ENCODE measurements at places on chromosomes 6 and 20.

GRCh38 chr6:97668716-97669115, 385.7 kb upstream of the MMS22L start:
- DNase-seq: no peak

GRCh38 chr6:163226181-163226835, 188.2 kb upstream of the QKI start:
- no peak for DNase-seq

GRCh38 chr6:133768656-133769295, 120.1 kb upstream of the TCF21 start:
- DNase-seq: no peak

DNA sequence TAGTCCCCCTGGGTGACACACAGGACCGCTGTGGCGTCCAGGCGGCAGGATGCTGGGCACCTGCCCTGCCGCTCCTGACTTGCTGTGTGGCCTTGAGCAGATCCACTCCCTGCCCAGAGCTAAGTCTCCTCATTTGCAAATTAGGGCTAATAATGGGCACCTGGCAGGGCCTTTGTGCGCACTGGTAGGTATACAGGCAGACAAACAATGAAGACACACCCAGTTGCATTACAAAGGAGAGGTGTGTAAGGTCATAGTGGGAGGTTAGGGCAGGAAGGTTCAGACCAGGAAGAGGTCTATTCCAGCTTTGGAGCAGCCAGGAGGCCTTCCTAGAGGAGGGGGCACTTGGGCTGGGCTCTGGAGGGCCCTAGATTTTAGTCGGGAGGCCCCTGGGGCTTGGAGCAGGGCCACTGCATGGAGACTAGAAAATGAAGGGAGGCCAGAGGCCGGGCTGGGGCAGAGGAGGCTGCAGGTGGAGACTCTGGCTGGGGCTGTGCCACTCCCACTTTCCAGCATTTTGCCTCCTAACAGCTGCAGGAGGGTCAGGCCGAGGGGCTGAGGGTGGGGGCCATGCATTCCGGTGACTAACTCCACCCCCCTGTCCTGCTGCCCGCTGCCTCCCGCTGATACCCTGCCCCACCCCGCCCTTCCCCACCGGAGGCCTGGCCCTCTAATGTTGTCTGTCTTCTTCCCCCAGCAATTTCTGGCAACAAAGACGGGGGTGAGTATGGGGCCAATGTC, 28.5 kb downstream of the MYH7B start:
- no peak for DNase-seq

GRCh38 chr6:112717856-112718255, 370.7 kb downstream of the RFPL4B start:
- DNase-seq: no peak

DNA sequence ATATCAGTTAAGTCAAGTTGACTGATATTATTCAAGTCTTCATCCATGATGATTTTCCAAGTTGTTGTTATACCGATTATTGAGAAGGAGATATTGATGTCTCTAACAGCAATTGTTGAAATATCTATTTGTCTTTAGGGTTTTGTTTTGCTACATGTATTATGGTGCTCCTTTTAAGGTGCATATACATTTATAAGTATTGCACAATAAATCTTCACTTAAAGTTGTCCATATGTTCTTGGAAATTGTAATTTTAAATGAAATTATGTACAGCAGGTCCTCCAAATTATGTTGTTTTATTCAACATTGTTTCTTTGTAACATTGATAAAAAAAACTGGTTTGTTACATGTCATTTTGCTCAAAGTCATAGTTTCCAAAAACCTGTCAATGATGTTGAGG, 650.7 kb upstream of the CITED2 start:
- DNase-seq: no peak

- no peak for DNase-seq
These were observed 12.8 kb downstream of the AK9 start for GRCh38 chr6:109678240-109678639.

DNA sequence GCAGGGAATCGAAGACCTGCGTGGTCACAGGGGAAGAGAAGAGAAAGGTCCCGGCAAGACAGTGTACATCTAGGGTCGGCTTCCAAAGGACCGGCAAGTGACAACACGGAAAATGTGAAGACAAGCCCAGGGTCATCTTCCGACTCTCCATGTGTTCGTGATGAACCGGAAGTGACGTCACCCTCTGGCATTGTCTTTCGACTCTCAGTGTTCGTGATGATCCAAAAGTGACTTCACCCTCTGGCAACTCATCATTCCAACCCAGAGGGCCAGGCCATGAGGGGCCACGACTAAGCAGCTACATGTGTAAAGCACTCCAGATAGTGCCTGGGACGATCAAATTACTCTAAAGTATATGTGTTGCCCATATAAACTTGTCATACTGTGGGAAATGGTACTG, 290.8 kb downstream of the THBS2 start:
- no peak for DNase-seq

GRCh38 chr6:79394690-79395089, 142.5 kb downstream of the LCA5 start:
- no peak for DNase-seq

DNA sequence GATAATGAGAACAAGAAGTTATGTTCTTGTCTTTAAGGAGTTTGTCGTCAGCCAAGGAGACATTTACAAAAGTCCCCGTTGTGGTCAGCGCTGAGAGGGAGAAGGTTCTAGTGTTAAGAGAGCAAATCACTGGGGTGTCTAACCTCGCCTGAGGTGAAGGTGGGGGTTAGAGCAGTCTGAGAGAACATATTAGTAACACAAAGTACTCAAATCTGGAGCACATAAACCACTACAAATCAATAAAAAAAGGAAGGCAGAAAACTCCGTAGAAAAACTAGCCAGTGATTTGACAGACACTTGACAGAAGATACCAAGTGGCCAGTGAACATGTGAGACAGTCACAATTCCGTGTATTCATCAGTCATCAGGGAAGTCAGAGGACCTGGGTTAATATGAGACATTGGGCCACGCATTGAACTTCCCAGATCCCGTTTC, 45.4 kb downstream of the CDS2 start:
- DNase-seq: no peak

- DNase-seq: no peak
These were observed 137.6 kb upstream of the MARCKS start for GRCh38 chr6:113719545-113719944.

DNA sequence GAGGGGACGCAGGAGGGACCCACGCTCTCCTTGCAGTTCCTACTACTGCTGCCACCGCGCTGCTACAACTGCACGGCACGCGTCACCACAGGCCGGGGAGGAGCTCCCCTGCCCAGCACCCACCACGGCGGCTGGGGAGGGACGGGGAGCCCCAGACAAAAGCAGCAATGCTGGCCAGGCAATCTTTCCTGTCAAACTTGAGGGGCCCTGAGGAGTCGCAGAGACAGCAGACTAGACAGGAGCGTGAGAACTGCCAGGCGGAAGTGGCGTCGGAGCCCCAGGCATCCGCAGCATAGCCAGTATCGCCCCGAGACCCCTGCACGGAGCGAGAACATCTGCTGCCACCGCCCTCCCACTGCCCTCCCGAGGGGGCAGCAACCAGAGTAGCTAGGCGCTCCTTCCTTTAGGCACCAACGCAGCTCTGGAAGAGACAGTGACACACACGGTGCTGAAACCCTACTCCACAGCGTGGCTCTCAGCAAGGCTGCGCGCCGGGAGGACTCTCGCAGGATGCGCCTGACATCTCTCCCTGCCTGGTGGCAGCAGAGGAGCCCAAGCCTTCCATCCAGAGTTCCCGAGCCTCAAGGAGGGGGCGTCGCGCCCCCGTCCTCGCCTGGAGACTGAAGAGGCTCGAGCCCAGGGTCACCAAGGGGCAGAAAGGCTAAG, 2.2 kb downstream of the TAF4 start:
- DNase-seq: no peak

- no peak for DNase-seq
These were observed 221.9 kb downstream of the ADGRG6 start for GRCh38 chr6:142523515-142524375.

GRCh38 chr20:8097307-8097706, 34.8 kb upstream of the PLCB1 start:
- DNase-seq: no peak

DNA sequence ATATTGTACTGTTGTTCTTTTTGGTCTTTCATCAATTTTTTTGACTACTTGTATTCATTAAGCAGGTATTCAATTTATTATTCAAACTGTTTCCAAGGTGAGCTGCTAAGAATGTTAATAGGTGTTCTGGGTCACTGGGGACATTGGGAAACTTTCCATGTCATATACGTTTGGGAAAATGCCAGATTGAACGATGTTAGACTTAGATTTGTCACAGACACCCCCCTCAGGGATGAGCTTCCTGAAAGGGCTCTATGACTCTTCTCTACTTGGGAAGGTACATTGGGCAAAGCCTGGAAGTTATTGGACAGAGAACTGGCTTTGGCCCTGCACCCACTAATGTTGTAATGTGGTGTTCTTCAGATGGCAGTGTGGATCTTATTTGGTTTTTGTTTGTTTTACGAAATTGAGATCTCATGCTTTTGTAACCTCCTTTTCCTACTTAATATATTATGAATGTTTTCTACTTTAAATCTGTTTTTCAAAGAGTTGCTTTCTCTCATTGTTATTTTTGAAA, 42.1 kb downstream of the PLCB4 start:
- DNase-seq: no peak

DNA sequence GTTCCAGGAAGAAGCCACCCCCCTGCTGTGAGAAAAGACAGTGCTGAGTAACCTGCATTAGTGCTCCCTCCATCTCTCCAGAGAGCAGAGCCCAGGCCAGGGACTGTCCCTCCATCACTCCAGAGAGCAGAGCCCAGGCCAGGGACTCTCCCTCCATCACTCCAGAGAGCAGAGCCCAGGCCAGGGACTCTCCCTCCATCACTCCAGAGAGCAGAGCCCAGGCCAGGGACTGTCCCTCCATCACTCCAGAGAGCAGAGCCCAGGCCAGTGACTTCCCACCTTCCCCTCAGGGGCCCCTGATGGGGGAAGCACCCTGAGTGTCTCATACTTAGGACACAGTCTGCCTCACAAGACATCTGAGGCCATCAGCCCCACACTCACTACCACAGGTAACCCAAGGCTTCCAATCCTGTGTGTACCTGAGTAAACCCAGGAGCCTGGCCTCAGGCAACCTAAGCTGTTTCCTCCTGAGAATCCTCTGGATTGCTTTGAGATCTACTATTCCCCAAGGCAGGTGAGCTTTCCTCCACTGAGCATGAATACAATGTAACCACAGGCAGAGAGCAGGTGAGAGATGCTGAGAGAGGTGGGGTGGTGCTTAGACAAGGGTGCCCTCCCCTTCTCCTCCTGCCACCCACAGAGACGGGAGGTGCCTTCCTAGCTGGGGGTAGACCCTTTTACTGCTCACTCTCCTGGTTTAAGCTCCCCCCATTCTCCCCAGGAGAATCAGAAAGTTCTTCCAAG, 4.9 kb downstream of the TBXT start:
- no peak for DNase-seq
